Calu3 (cell line): ENCODE measurements at places on chromosomes 4 and X. TPM values are rescaled to one million over a fixed set of nuclear protein-coding genes. Genes with fewer than 3 reads are reported as not detected.

- no peak for DNase-seq
Observed at GRCh38 chrX:40478474-40479065, 102.2 kb upstream of the ATP6AP2 start.

- no peak for DNase-seq
Observed at GRCh38 chr4:121278811-121279368, 101.9 kb downstream of the QRFPR start.

- DNase-seq: no peak
Observed at GRCh38 chr4:128315756-128316520, 28.3 kb upstream of the PGRMC2 start.

- no peak for DNase-seq
Observed at GRCh38 chrX:76453737-76454406, 26.4 kb downstream of the MAGEE1 start.

DNA sequence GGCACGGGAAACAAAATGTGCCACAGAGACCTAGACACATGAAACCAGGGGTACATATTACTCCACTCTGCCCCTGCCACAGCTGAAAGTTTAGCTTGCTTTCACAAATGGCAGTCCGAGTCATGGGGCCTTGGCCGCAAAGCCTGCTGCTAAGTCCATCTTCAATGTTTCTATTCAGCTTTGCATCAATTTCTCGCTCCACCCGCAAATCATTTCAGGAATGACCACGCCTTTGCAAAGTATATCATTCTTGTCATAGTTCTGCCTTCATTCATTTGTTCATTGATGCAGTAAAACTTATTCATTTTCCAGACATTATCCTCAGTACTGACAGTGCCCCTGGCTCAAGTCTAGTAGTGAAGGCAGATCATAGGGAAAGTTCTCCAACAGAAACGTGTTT, 9.5 kb downstream of the PLAC8 start:
- no peak for DNase-seq

LANCL3 gene
- total RNA-seq: 2.2 and 2.3 TPM in 2 replicates
